ENCODE measurements at places on chromosomes 7 and 10. TPM values are rescaled to one million over a fixed set of nuclear protein-coding genes. Genes with fewer than 3 reads are reported as not detected.
A peak's percentile ranks its signal among the peaks of the same experiment; 100 is the strongest.

DNA sequence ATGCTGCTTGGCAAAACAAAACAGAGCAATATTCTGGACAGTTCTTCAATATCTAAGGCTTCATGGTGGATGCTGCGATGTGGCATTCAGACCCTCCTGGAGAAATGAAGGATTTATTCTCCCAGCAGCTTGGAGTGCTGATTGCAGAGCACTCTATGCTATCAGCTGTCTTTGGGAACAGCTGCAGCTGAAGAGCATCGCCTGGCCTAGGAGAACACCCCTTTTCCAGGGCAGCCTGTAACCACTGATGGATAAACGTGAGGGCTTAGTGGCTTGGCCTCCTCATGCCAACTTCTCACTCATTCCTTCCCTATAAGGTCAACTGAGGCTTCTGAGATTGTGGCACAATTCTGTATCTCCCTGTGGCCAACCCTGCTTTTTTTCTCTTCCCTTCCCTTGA is 638.1 kb upstream of the CNTNAP2 start:
- no peak for DNase-seq

DNA sequence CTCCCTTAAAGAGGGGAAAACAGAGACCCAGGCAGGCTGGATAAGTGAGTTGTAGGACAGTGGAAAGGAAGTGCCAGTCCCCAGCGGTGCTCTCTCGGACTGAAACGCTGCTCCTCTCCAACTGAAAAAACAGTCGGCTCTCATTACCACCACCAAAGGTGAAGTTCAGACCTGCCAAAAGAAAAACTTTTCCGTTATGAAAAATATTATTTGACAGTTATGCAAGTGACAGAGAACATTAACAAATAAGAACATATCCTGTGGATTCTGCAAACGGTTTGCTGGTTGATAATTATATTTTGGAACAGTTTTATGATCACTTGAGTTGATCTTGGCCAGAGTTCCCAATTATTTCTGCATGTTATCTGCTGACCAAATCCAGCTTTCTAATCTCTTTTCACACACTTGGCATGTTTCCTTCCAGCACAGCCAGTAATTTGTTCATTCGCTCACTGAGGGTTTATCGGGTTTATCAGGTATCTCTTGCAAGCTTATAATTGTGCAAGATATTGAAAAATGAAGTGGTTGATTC is 82.6 kb downstream of the PTPRE start:
- DNase-seq, result no peak

DNA sequence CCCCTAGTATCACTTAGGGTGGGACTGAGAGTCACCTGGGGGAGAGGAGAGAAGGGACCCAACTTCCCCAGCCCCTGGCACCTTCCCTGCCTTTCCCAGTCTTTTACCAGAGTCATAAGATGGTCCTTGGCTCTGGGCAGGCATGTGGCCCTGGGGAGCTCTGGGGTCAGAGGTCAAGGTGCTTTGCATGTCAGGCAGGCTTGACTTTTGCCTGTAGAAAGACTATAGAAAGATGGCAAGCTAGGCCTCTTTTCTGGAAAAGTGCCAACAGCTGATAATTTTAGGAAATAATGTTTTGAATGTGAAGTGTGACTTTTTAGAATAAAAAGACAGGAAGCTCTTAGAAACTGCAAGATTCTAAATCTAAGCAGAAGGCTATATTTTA is 67.5 kb downstream of the MKI67 start:
- no peak for DNase-seq

- no peak for DNase-seq
Observed at GRCh38 chr7:116340201-116340847, 130.0 kb downstream of the TES start.

- DNase-seq, result no peak
Observed at GRCh38 chr10:10958041-10958440, 59.6 kb upstream of the CELF2 start.

DNA sequence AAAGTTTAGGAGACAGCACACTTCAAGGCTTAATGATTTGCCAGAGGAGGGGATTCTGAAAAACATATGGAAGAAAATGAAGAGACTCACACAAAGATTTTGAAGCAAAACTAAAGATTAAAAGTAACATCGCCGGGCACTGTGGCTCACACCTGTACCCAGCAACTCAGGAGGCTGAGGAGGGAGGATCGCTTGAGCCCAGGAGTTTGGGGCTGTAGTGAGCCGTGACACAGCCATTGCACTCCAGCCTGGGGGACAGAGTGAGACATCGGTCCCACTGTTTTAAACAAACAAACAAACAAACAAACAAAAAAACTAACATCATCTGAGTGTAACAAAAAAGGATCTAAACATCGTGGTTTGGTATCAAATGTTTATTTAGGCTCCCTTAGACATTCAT is 33.7 kb upstream of the DAGLB start:
- no peak for DNase-seq

GRCh38 chr7:47944536-47945260 is 3.6 kb downstream of the PKD1L1 start:
- no peak for DNase-seq

DNA sequence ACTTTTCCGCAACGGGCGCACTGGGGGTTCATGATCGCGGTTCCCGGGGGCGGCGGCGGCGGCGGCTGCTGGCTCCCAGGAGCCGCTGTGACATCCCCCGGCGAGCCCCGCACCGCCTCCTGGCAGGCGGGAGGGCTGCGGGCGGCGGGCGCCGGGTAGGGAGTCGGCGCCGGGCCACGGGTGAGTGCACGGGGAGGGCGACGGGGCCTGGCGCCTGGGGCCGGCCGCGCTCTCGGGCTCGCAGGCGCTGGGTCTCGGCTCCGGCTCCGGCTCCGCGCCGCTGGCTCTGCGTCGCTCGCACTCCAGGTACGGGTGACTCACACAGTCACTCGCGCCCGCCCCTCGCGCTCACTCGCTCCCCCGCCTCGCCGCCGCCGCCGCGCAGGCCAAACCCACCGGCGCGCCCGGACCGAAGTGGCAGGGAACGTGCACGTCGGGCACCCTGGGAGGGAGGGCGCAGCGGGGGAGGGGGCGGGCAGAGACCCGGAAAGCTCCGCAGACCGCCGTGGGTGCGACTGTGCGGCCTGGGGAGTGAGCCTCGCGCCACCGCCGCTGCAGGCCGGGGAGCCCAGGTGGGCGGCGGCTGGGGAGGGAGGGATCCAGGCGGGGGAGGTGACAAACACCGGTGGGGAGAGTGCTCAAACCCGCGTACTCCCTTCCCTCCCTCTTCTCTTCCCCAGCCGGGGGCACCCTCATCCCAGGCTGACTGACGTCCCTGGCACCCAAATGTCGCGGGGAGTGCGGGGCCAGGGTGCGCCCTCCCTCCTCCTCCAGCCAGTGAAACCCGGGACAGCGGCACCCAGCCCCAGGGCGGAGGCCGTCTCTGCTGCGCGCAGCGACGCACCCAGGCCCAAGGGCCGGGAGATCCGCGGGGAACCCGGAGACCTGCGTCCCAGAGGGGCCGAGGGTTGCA is 276.9 kb upstream of the NEBL start:
- DNase-seq, result peak; percentile 43

DNA sequence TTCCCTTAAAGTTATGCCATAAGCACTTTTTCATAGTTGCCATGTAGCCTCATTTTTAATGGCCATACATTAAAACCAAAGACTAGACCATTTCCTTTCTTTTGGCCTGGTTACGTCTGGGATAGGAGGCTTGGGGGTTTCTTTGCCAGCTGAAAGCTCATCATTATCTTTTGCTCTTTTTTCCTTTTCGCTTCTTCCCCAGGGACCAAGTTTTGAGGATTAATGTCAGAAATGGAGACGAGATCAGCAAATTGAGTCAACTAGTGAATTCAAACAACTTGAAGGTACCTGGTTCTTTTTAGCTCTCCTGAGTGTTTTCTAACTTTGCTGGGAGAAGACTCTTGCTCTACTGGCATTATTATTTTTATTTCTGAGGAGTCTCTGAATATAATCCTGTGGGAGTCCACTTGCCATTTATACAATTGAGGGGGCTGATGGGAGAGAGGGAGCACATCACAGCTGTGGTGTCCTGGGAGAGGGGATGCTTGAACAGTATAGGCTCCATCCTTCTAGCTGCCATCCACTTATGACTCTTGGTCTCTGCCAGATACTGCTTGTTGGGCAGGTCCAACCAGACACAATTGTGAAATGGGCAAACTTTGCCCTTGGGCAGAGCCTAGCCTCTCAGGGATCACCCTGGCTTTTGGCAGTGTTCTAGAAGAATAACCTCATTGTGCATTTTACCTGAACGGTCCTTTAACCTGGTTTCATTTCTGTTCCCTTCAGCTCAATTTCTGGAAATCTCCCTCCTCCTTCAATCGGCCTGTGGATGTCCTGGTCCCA is 5.8 kb downstream of the CPA4 start:
- no peak for DNase-seq

DNA sequence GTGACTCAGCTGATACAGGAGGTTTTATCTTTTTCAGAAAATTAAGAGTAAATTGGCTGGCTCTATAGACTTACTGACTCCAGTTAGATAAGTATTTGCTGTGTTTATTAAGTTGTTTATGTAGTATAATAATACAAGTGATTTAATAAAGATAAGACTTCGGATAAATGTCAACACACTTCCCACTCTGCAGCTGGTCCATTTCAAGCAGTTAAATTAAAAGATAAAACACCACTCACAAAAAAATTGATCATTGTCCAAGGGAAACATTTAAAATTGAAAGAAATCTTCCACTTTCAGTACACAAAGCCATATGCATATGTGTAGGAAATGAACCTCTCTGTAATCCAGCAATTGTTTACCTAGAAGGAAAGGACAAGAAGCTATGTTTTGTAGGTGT is 106.1 kb upstream of the SP8 start:
- no peak for DNase-seq

DNA sequence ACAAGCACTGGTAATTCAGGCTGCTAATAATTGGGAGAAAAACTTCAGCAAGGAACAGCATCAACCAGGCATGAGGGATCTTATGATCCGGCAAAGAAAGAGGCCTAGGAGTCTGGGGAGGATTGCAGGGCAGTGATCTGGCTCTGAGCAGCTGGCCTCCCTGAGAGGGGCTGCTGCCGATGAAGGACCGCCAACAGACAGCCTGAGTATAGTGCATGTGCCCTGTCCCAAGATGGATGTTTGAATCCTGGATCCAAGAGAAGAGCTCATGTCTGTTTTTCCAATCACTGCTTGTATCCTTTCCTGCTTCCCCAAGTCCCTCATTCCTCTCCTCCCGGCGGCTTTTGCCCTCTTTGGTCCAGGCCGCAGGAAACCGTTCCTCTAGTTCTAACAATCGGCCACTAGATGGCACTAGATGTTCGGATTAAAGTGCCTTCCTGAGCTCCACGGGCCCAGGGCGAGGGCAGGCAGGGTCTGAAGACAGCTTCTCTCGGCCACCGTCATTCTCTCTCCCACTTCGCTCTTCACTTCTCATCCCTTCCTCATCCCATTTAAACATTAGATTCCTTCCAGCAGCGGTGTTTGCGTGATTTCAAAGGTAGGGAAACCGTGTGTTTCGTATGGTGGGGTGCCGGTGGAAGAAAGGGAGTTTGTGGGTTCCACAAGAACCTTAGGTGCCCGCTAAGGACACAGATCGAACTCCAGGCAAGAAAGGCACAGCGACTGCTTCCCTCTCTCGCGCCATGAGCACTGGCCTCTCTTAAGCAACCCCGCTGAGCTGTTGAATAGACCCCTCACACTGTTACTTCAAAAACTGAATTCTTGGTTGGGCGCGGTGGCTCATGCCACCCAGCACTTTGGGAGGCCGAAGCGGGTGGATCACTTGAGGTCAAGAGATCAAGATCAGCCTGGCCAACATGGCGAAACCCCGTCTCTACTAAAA is 82.4 kb downstream of the ADCYAP1R1 start:
- DNase-seq, result peak; percentile 44

- DNase-seq, result no peak
Observed at GRCh38 chr10:90195288-90195840, 494.0 kb downstream of the KIF20B start.

- no peak for DNase-seq
Observed at GRCh38 chr10:78359640-78360091, 326.0 kb downstream of the RPS24 start.

GRCh38 chr10:4283846-4284610 is 499.0 kb upstream of the KLF6 start:
- no peak for DNase-seq

DNA sequence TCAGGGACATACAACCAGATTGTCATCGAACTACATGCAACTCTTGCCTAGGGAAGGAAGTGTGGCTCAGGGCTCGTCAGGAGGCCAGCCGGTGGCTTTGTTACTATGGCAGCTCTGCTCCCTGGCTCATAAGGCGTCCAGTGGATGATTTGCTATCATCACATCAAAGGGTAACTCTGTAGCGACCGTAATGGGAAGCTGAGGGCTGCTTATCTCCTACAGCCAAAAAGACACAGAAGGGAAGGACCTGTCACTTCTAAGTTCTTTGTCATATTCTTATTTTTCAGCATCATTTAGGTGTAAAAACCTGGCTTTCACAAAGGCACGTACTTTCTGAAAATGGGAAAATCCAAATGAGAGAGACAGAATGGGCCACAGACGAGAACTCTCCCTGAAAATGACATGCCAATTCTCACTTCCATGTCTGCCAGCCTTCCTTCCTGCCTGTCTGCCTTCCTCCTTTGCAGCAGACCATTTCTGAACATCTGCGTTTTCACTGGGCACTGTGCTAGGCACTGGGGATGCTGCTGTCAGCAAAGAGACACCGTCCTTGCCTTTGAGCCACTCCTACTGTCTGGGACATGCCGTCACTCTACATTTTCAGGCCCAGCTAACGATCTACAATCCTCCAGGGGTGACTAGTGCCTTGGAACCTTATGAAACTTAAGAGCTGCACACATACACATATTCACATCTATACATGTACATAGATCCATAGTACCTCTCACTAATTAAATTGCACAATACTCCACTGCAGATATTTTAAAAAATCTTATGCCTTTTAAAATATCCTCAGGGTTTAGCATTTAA is 26.9 kb downstream of the ENKUR start:
- DNase-seq, result no peak

DNA sequence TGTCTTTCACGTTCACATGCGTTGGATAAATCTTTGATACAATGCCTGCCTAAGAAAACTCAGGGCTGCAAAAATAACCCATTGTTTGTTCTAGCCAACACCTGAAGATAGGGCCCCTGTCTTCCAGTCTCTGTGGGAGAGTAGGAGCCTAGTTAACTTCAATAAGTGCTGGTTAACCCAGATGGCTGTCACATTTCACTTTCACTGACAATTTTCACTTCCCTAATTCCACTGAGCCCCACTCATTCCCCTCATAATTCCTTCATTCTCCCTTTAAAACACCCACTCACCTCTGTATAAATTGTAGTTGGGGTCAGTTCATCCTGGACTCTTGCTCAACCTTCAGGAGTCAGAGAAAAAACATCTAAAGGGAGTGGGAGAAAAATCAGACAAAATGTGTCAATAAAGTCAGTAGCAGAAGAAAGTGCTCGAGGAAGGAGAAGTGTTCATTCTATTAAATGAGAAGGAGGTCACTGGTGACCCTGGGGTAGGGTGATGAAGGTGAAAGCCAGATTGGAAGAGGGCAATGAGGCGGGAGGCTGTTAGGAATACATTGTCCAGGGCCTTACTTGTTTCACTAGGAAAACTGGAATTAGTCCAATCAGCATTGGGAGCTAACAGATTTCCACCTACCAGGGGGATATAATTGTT is 51.2 kb upstream of the ABI1 start:
- no peak for DNase-seq

The CAV1 gene
- total RNA-seq, result 154 TPM

The CPVL gene
- 2.7 TPM for total RNA-seq

The ZNF786 gene
- 2.9 TPM for total RNA-seq

The CYP2C8 gene
- total RNA-seq, result not detected

The LIPN gene
- total RNA-seq, result not detected

The LIPK gene
- total RNA-seq, result not detected

The EGFR gene
- 28.9 TPM for total RNA-seq

The WDFY4 gene
- total RNA-seq, result not detected

The PKD1L1 gene
- total RNA-seq, result 0.19 TPM

The CDHR3 gene
- total RNA-seq, result 0.26 TPM

The CYP17A1 gene
- total RNA-seq, result not detected

The PTN gene
- 70.6 TPM for total RNA-seq

The COL26A1 gene
- total RNA-seq, result not detected

The GRM3 gene
- not detected for total RNA-seq
